ENCODE measurements at places on chromosomes 1 and 21. TPM values are rescaled to one million over a fixed set of nuclear protein-coding genes. Genes with fewer than 3 reads are reported as not detected.

Gene GPA33
- not detected for total RNA-seq

Gene CLDN14
- total RNA-seq = not detected

Gene PCAT6
- not detected for total RNA-seq

Gene FOXD3
- total RNA-seq = not detected

Gene WNT3A
- not detected for total RNA-seq

Gene TMEM82
- total RNA-seq = not detected

Gene HTR6
- not detected for total RNA-seq

Gene DNALI1
- 2.9 TPM for total RNA-seq

Gene LCE3E
- not detected for total RNA-seq

Measured in thoracic aorta endothelial cell (primary cell).